Cardiac septum (tissue), 1 donor: ENCODE measurements at places on chromosomes 1 and 21. TPM values are rescaled to one million over a fixed set of nuclear protein-coding genes. Genes with fewer than 3 reads are reported as not detected.

DNA sequence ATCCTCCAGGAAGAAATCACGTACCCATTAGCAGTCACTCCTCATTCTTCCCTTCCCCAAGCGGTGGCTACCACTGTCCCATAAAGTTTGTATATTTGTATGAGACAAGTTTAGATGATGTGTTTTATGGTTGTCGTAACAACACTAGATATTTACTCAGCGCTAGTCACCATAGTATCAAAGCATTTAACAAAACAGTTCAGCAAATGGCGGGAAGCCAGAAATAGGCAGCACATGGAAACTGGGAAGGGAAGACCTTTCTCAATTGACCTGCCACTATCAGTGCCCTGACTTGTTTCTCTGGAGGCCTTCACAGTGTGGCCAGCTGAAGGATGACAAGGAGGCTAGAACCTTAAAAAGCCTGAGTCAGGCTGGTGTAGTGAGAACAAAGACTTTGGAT lies 31.1 kb downstream of the CNST start:
- no peak for DNase-seq

DNA sequence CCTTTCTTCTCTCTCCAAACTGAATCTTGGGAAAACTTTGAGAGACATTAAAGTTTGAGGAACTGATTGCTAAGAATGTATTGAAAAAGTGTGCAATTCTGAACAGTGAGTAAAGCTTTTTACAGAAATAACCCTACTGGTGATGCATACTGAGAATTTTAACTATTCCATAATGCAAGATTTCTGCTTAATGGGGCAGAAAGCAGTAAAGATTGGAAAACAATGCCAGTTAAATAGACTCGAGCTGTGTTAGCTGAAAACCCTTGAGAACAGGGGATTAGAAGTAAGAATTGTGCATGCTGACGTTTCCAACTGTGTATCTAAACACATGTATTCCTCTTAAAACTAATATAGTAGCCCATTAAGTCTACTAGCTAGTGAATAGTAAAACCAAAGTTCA lies 1500.2 kb upstream of the PRMT6 start:
- DNase-seq, result no peak

GRCh38 chr21:40686526-40686925 lies 160.4 kb downstream of the DSCAM start:
- no peak for DNase-seq

Gene C1orf167
- 2.3 TPM for total RNA-seq

DNA sequence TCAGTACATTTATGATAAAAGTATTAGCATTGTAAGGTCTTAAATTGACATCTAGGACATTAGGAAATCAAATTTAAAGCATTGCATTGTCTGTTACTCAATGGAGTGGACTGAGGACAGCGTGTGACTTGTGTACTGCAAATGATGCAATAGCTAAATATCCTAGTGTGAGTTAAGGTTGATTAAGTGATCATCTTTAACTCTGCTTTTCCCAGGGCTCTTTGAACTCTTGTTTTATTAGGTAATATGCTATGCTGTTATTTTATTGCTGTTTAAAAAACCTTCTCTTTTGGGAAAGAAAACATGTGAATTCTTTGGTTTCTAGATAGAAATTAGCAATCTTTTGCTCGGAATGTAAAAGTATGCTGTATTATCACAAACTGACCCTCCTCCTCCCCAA lies 38.6 kb downstream of the NFIA start:
- no peak for DNase-seq

DNA sequence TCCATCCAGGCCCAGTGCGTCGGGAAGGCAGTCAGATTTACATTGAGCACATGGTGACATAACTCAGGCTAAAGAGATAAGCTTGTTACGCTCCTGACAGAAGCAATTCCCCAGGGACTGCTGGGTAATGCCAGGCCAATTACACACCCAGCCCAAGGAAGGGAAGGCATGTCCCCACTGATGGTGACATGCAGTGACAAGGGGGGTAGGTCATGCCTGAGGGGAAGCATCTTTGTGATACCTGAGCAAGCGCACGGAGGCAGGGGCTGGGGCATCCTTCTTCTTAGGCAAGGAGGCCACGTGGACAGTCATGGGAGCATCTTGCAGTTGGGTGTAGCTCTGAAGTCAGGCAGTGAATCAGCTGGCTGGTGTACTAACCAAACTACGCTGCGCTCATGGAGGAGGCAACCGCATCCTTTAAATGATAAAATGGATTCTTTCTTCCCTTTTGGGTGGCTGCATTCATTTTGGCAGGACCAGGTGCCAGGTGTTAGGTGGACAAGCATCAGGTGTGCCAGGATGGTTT lies 39.6 kb upstream of the GRIK3 start:
- no peak for DNase-seq

Gene SERPINC1
- total RNA-seq, result 0.40 TPM

Gene VAV3
- 1.9 TPM for total RNA-seq

Gene GFI1
- 0.19 TPM for total RNA-seq

- DNase-seq, result no peak
These were observed 91.5 kb downstream of the KIF14 start for GRCh38 chr1:200528858-200529606.

GRCh38 chr1:99751877-99752504 lies 14.4 kb downstream of the FRRS1 start:
- no peak for DNase-seq

DNA sequence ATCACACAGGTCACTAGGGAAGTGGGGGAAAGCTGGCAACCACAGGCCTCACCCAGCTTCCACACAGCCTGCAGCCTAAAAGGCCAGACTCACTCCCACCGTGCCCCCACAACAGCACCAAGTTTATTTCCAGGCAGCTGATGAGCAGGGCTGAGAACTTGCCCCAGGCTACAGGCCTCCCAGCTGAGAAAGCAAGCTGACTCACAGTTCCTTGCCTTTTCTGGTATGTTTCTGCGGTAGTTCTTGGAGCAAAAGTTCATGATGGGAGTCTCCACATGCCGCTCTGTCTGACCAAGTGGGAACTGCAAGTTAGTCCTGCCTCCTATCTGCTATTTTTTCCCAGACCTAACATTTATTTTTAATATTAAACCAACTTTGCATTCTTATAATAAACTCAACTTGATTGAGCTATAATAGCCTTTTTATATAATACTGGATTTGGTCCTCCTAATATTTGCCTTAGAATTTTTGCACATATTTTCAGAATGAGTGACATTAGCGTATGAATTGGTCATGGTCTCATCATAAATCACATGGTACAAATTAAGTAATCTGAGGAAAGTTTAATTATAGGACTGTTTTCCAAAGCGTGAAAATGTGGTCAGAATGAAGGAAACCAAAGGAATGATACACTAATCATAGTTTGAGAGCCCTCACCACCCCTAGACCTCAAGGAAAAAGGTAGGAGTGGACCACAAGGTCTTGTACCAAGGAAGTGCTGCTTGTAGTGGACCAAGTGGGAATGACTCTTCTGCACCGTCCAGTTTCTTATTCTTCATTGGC lies 30.7 kb downstream of the RPAP2 start:
- DNase-seq, result no peak

DNA sequence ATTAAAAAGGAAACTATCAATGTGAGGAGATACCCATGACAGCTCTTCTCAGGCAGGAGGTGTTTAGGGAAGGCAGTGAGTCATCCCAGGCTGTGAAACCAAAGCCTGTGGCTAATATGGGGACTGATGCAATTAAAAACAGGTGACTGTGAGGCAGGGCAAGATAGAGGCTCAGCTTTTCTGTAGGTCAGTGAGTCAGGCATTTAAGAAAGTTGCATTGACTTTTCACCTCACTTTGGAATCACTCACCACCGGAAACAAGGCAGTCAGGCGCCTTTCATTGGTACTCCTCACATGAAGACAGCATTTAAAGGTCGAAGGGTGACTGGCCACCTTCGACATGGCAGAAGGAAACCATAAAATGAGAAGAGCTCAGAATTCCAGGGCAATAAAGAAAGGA lies 54.5 kb downstream of the PAPPA2 start:
- no peak for DNase-seq

Gene LRRC39
- 90.7 TPM for total RNA-seq

Gene CLDN14
- not detected for total RNA-seq

Gene RAB7B
- 2.1 TPM for total RNA-seq

Gene SH3BGR
- 209 TPM for total RNA-seq

Gene LEMD1
- total RNA-seq, result not detected

DNA sequence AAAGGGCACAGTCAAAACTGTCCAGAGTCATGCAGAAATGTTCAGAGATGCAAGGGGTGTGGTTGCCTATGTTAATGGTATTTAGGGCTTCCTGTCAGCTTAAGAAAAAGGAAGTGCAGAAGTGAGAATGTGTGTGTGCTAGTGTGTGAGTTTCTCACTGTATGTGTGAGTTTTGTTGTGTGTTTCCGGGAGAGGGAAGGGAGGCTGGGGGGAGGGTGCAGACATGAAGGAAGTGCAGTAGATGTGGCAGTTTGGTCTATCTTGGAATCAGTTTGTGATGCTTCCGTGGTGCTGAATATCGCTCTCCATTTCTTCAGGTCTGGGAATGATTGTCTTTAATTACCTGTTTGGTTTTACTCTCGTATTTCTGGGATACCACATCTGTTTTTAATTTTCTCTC lies 16.5 kb upstream of the ATP6V1G3 start:
- DNase-seq, result no peak

Gene CRYAA
- not detected for total RNA-seq

GRCh38 chr21:16900685-16901084 lies 612.2 kb upstream of the CXADR start:
- no peak for DNase-seq

DNA sequence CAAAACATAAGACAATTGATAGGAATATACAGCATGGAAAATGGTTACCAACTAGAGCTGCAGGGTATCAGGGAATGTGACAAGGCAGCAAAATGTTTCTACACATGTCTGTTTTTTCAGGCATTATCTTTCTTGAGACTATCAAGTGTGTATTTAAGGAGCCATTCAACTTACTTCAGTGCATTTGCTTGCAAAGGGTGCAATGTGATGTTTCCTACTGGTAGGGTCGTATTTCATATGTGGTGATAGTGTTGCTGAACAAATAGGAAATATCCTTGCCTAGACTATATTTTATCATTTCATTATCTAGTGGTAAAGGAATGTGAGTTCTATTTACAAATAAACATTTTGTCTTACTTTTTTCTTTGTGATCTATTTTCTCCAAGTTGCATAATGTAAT lies 42.4 kb downstream of the PTPRC start:
- DNase-seq, result no peak

GRCh38 chr1:202227997-202228401 lies 34.4 kb downstream of the LGR6 start:
- DNase-seq, result no peak

Gene SPRR2G
- total RNA-seq, result not detected

DNA sequence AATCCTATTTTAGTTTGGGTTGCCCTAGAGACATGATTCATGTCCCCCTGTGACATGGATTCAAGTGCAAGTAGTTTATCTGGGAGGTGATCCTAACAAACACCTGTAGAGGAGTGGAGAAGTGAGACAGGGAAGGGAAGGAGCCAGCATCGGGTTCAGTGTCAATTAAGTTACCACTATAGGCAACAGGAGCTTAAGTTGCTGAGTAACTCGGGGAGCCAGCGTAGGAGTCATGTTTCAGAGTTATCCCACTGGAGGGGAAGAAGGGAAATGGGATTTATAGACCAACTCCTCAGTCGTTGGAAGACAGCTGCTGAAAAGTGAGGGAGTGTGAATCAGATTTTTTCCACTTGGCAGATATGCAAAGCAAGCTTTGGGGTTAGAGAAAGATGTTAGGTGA lies 54.9 kb downstream of the SLC30A7 start:
- no peak for DNase-seq

Gene NUDC
- total RNA-seq, result 55.5 TPM

DNA sequence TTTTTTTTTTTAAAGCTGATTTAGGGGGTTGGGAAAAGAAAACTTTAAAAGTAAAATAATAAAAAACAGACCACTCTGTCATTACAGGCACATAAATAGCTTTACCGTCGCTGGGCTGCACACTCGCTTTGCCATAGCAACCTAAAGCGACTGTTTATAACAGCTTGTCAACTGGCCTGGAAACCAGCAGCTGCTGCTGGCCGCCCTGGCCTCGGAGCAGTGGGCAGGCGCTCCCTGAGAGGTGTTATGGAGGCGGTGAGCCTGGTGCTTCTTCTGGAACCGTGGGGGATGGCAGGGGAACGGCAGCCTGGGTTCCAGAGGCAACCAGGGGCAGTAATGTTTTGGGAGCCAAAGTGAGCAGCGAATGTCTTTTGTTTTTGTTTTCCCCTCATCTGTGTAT lies 45.7 kb downstream of the ATP2B4 start:
- DNase-seq, result peak; percentile 84

DNA sequence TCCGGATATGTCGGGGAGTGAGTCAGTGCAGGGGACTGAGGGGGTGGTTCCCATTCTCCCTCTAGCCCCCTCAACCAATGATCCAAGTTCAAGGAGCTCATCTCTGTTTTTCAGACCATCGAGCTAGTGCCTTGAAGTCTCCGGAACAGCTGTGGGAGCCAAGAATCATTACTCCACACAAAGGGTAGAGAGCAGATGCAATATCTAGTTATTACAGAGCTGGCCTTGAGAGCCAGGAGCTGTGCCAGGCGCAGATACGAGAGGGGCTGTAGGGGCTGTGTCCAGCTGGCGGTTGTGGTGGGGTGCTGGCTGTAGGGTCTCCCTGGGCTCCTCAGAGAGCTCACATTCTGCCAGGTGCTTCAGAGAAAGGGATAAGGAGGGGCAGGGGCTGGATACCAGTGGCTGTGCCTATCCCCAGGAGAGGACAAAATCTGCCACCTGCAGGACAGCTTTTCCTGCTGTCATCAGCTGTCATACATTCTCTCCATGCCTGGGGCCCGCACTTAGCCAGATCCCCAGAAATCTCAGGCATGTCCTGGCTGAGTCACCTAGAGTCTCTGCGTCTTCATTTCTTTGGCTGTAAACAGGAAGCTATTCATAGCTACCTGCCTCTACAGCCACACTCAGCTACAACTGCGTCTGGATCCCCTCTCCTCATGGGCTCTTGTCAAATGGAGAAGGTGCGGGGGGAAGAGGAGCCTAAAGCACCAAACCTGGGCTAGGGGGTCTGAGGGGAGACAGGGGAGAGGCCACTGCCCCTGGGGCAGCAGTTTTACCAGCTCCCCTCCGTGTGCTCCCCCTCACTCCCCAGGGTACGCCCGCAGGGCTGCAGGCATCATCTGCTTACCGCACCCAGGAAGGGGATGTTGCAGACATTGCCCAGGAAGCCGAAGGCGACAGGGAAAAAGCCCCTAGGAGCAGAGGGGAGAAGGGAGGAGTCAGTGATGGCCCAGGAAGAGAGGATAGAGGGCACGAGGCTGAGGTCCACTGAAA lies 2.4 kb upstream of the KISS1 start:
- no peak for DNase-seq

- DNase-seq, result no peak
These were observed 41.2 kb downstream of the GNG12 start for GRCh38 chr1:67792103-67792502.

DNA sequence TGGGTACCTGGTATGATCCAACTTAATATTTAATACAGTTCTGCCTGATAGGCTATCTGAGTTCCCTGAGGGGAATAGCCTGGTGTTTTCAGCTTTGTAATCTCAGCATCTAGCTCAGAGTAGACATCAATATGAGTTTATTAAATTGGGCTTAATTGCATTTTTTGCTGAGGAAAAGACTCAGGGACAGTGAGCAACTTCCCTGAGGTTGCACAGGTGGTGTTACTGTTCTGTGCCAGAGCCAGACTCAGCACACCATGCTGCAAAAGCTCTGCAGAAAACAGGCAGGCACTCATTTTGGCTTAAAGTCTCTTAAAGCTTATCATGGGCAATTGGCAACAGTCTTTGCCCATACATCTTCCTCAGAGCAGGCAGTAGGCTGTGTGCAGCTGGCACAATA lies 90.5 kb upstream of the JUN start:
- DNase-seq, result no peak
